Activated T-helper 2 cell treated with anti-CD3 and anti-CD28 coated beads, Interferon-gamma antibody, Interleukin-2, Interleukin-4, amounts not matched to agents 10 μg/mL and 5 μg/mL and 100 μg/mL, durations not matched to agents 14 hours and 24 hours and 36 hours (primary cell): ENCODE measurements at places on chromosomes 11 and 22. TPM values are rescaled to one million over a fixed set of nuclear protein-coding genes. Genes with fewer than 3 reads are reported as not detected.

DNA sequence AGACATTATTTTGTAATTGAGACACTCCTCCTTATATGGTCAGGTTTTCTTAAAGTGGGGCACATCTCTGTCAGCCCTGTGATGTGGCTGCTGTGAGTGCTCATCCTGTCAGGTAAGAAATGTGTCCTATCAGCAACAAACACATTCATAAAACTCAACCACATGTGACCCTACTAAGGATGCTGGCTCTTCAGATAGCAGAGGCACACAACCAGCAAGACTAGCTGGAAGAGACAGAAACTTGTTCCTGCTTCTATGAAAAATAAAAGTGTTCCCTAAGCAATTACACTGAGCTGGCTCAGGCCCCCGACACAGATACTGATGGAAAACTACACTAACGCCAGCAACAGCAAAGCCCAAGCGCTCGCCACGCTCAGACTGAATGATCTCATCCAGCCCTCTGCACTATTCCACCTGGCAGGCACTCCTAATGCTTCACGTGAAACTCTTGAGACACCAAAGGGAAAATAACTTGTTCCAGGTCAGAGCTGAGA lies 49.8 kb upstream of the CYP2D6 start:
- no peaks in the 10 kb centered on the region for H3K27me3 ChIP-seq
- peak overlapping the region; percentile 30 for H3K27ac ChIP-seq
- peaks cover 64% of the 10 kb centered on the region for H3K4me1 ChIP-seq
- peak; percentile 22 for DNase-seq
- peaks cover 33% of the 10 kb centered on the region for H3K36me3 ChIP-seq

GRCh38 chr22:19166421-19166820 lies 12.1 kb downstream of the SLC25A1 start:
- no peak for DNase-seq
- H3K27me3 ChIP-seq, result peaks cover 32% of the 10 kb centered on the region

The GAB4 gene
- total RNA-seq, result 0.07 TPM in 1 of 2 replicates, not detected in the other

GRCh38 chr11:82539669-82540068 lies 194.0 kb downstream of the FAM181B start:
- H3K4me3 ChIP-seq, result no peak overlapping the region
- H3K27ac ChIP-seq, result no peak overlapping the region
- no peak for DNase-seq
- no peaks in the 10 kb centered on the region for H3K27me3 ChIP-seq

The GLB1L2 gene
- 3.1 and 4.3 TPM in 2 replicates for total RNA-seq

DNA sequence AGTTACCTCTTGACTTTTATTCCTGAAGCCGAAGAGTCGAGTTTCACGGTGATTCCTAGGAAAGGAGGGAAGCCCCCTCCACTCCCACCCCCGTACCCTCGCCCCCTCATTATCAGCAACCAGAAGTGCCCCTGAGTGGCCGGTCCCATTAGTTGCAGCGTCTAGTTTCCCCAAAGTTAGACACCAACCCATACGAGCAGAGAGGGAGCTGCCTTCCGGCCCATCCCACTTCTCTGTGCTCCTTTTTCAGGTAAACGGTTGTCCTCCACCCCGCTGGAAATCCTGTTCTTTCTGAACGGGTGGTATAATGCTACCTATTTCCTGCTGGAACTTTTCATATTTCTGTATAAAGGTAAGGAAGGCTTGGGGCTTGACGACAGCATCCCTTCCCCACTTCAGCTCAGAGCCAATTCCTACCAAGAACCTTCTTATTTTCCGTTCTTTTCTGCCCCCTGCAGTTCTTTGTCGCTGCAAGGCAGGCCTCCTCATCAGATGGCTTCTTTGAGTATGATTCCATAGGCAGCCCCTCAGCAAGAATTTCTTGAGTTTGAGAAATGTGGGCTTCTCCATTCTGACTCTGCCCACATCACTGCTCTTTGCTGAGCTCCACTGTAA lies 701 bp downstream of the TMEM216 start:
- peak overlapping the region; percentile 91 for H3K27ac ChIP-seq
- no peak for DNase-seq
- peak overlapping the region; percentile 84 for H3K4me3 ChIP-seq
- peaks cover 15% of the 10 kb centered on the region for H3K4me1 ChIP-seq
- peaks cover 27% of the 10 kb centered on the region for H3K36me3 ChIP-seq

DNA sequence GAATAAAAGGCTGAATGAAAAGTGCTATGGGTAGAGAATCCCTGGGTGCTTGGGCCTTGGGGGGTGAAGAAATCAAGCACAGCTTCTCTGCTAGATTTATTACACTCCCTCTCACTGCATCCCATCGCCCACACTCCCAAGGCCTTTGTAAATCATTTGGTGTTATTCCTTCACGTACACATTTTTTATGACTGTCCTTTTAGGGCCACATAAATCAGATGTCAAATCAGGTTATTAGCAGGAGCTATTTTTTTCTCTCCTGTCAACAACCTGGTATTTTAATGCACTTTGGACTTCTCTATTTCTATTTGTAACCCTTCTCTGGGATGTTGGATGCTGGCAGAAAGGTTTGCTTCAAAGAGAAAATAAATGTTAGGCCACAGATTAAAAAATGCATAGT lies 408.8 kb downstream of the INSC start:
- no peaks in the 10 kb centered on the region for H3K27me3 ChIP-seq
- H3K36me3 ChIP-seq, result no peaks in the 10 kb centered on the region
- H3K4me3 ChIP-seq, result no peak overlapping the region
- no peak for DNase-seq

The ABCC8 gene
- 0.30 TPM in 1 of 2 replicates, not detected in the other for total RNA-seq

GRCh38 chr11:58675334-58676155 lies 53.1 kb downstream of the CNTF start:
- H3K27me3 ChIP-seq, result no peaks in the 10 kb centered on the region
- H3K36me3 ChIP-seq, result no peaks in the 10 kb centered on the region
- no peaks in the 10 kb centered on the region for H3K4me1 ChIP-seq
- H3K27ac ChIP-seq, result no peak overlapping the region
- H3K4me3 ChIP-seq, result no peak overlapping the region
- DNase-seq, result peak; percentile 49

- H3K4me3 ChIP-seq, result peak within 1 kb of the TSS; percentile 90
- peak; percentile 44 for DNase-seq
- no peaks in the 10 kb centered on the region for H3K27me3 ChIP-seq
Measured at GRCh38 chr22:37019309-37020191, at the start of the genes MPST and TST. Gene MPST, plus strand, starts transcription at chr22:37019742. Its CDS starts 95 bp downstream, at chr22:37019837. Gene TST, minus strand, starts transcription at chr22:37019447. Its CDS starts 715 bp downstream, at chr22:37018732.

The HBB gene
- total RNA-seq, result not detected in 2 replicates

DNA sequence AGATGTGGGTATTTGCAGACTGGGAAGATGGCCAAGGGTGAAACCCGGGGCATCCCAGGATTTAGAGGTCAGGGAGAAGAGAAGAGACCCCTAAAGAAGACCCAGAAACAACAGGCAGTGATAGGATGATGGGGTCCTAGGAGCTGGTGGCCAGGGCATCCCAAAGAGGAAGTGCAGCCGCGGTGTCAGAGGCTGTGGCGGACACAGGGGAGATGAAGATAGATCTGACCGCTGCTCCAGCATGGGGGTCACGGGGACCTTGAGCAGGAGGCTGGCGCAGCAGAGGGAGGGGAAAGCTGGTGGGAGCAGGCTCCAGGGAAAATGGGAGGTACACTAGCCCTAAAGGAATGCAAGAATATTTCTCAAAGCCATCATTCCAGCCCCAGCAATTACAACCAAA lies 47.3 kb downstream of the CTTN start:
- H3K4me3 ChIP-seq, result no peak overlapping the region
- H3K27me3 ChIP-seq, result no peaks in the 10 kb centered on the region
- H3K4me1 ChIP-seq, result no peaks in the 10 kb centered on the region
- no peak overlapping the region for H3K27ac ChIP-seq
- no peak for DNase-seq

- no peak overlapping the region for H3K4me3 ChIP-seq
- no peak for DNase-seq
- peaks cover 23% of the 10 kb centered on the region for H3K4me1 ChIP-seq
- H3K27ac ChIP-seq, result no peak overlapping the region
- H3K27me3 ChIP-seq, result no peaks in the 10 kb centered on the region
Measured at GRCh38 chr22:46807458-46807857, 45.0 kb downstream of the TBC1D22A start.

DNA sequence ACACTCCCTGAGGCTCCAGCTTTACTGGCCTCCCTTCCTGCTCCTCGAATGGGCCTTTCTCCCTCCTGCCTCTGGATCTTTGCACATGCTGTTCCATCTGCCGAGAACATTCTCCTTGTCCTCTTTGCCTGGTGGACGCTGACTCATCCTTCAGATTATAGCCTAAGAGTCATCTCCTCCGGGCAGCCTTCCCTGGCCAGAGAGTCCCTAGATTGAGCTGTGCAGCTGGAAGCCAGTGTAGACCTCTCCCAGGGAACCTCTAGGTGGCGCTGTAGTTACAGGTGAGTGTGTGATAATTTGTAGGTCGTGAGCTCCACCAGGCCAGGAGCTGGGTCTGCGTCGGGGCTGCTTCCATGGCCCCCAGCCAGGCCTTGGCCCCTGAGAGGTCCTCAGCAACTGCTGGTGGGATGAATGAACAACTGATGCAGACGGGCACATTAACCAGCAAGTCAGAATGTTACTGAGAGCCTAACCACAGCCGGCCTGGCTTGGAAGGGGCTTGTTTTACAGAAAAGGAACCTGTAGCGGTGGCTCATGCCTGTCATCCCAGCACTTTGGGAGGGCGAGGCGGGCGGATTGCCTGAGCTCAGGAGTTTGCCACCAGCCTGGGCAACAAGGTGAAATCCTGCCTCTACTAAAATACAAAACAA lies 8.7 kb downstream of the PNPLA5 start:
- H3K27me3 ChIP-seq, result no peaks in the 10 kb centered on the region
- H3K27ac ChIP-seq, result no peak overlapping the region
- H3K4me3 ChIP-seq, result no peak overlapping the region
- no peaks in the 10 kb centered on the region for H3K36me3 ChIP-seq
- peak; percentile 46 for DNase-seq
- no peaks in the 10 kb centered on the region for H3K4me1 ChIP-seq

DNA sequence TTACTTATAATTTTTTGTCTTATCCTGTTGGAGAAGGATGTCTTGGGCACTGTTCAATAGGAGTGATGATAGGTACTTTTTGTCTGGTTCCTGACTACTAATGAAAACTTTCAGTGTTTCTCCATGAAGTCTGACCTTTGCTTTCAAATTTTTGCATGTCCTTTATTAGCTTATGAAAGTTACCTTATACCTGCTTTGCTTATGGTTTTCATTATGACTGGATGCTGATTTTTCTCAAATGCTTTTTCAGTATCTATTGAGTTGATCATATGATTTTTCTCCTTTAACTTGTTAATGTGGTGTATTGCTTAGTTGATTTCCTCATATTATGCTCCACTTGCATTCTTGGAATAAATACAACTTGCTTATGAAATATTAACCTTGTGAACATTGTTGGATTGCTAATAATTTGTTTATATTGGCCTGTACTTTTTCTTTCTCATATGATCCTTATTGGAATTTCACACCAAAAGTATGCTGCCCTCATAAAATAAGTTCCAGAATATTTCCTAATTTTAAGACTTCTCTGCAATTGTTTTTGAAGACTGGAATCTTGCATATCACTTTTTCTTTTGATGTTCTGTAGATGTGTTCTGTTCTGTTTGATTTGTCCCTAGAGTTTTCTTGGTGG lies 85.0 kb upstream of the SC5D start:
- no peak overlapping the region for H3K27ac ChIP-seq
- H3K36me3 ChIP-seq, result no peaks in the 10 kb centered on the region
- no peak overlapping the region for H3K4me3 ChIP-seq
- peaks cover 32% of the 10 kb centered on the region for H3K27me3 ChIP-seq
- DNase-seq, result no peak

DNA sequence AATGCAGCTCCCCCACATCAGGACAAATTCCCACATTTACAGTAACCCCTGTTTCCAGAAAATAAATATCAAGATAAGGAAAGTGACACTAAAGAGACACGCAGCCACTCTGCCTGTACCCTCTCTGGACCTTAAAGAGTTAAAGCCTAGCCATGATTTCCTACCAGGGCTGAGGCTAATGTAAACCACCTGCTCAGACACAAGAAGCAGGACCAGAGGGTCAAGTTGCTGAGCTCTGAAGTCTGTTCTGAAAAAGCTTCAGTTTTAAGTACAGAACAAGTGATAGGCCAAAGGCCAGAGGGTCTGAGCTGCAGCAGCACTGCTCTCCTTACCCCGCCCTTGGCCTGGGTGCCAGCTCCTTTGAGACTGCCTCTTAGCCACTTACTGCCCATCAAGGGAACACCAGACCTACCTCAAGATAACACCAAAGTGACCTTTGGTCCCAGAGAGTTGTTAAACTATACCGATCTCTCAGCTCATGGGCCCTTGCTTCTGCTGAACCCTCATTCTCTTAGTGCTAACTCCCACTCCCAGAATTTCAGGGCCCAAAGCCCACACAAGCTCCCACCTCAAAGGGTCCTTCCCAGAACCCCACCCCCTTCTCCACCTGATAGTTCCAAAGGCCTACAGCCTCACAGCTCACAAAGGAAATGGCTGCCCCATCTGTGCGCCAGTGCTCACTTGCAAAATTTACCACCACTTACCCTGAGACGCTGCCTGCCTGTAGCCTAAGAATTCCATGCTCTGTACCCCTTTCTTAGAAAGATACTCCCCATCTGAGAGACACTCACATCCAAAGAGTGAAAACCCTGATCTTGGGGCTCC lies 40.5 kb downstream of the IL18BP start:
- no peak for DNase-seq
- peaks cover 30% of the 10 kb centered on the region for H3K4me1 ChIP-seq
- no peak overlapping the region for H3K27ac ChIP-seq
- no peaks in the 10 kb centered on the region for H3K27me3 ChIP-seq
- peaks cover 32% of the 10 kb centered on the region for H3K36me3 ChIP-seq

DNA sequence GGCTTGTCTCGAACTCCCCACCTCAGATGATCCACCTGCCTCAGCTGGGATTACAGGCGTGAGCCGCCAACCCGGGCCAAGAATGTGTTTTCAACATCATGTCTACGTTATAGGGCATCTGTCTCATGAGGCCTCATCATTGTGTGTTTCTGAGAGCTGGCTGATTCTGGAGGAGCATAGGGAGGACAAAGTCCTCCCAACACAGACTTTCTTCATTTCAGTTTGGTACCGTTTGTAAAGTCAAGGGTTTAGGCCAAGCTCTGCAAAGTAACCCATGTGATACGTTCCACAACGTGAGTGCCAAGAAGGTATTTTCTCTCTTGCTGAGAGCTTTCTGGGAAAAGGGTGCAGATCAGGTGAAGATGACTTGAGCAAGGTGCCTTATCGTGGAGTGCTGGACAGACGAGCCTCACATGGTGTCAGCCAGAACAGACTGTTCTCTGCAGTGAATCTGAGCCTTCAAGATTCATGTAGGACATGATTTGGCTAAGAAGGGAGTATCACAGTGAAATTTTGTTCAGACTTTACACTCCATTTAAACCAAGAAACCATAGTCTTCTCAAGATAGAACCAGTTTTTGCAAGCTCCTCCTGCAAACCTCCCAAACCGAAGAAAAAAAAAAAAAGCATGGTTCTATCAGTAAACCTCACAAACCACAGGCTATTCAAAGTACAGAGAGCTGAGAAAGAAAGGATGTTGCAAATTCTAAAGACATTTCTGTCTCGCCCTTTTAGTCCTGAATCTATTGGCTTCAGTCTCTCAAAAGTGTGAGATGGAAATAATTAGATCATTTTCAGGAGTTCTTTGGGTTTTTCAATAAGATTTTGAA lies 71.7 kb downstream of the DBX1 start:
- no peak overlapping the region for H3K27ac ChIP-seq
- H3K27me3 ChIP-seq, result peaks cover 7% of the 10 kb centered on the region
- H3K4me3 ChIP-seq, result no peak overlapping the region
- H3K36me3 ChIP-seq, result no peaks in the 10 kb centered on the region
